ENCODE measurements at places on chromosomes 7 and 10.

GRCh38 chr10:132646443-132647097 lies 109.0 kb downstream of the INPP5A start:
- ATAC-seq, result no peak

DNA sequence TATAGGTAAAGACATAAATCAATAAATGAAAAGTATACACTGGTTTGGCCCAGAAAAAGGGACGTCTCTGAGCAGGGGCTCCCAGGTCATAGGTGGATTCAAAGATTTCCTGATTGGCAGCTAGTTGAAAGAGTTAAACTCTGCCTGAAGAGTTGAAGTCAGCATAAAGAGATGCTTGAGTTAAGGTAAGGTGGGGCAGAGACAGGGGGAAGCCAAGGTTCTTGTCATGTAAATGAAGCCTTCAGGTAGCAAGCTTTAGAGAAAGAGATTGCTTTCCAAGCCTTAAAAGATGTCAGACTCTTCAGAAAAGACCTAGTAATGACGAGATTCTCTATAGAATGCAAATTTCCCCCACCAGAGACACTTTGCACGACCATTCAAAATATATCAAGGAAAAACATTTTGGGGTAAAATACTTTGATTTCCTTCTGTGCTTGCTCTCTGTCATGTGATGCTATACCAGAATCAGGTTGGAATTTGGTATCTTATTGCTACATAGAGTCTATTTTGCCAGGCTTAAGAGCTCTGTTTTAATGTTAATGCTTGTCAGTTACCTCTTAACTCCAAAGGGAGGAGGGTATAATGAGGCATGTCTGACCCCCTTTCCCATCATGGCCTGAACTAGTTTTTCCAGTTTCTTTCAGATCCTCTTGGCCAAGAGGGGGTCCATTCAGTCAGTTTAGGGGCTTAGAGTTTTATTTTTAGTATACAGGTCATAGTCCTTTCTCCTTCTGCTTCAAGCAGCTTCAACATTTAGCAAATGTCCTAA lies 429.6 kb downstream of the ADRA2A start:
- ATAC-seq, result no peak

DNA sequence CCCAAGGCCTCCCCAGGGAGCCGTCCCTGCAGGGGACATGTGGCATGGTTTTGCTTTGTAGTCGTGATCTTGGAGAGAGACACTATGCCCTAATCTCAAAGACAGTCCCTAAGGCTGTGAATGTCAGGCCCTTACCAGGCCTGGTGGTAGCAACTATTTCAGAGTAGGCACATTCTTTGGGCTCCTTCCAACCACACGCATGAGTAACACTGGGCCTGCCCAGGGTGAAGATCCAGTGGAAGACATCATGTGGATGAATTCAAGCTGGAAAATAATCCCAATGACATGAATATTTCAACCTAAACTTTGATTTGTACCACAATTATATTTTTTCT lies 39.5 kb upstream of the INSIG1 start:
- no peak for ATAC-seq

DNA sequence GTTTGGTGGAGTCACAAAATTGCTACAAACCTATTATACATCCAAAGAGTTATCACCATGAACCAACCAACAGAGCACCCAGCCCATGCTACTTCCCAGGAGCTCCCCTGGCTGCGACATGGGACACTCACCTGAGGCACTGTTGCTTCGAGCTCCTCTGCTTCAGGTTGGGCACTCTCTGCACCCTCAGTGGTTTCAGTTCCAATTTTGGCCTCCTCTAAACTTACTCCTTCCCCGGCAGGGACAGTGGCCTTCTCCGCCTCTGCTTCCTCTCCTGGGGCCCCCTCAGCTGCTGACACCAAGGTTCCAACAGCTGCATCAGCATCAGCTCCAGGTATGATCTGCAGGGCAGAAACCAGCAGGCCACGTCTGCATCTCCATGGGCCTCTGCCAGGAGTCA lies 120.4 kb upstream of the TARP start:
- ATAC-seq, result no peak
